ENCODE measurements at places on chromosomes 7 and 10.

DNA sequence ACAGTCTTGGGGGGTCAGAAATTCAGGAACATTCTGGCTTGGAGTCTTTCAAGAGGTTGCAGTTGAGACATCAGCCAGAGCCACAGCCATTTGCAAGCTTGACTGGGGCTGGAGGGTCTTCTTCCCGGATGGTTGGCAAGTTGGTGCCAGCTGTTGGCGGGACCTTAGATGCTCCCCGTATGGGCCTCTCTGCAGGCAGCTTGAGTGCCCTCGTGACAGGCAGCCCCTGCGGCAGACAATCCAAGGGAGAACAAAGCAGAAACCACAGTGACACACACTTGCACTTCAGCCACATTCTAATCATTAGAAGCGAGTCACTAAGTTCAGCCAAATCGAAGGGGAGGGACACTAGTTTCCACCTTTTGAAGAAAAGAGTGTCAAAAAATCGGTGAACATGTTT is 59.4 kb upstream of the MXI1 start:
- no peak for DNase-seq

DNA sequence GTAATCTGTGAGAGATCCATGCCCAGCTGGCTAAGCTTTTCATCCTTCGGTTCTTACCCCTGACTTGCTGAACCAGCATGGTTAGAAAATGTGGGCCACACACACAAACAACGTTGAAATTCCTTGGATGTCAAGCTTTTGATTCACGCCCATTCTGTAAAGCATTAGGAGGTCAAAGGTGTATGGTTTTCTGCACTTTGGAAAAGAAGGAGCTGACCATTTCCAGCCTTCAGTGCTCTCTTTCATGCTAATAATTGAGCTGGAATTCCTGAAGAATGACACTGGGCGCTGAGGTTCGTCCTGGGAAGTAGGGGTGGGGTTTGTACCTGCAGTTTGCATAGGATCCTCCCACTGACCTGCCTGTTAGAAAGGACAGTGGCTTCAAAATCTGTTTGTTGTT is 23.1 kb downstream of the KLF6 start:
- DNase-seq = no peak

DNA sequence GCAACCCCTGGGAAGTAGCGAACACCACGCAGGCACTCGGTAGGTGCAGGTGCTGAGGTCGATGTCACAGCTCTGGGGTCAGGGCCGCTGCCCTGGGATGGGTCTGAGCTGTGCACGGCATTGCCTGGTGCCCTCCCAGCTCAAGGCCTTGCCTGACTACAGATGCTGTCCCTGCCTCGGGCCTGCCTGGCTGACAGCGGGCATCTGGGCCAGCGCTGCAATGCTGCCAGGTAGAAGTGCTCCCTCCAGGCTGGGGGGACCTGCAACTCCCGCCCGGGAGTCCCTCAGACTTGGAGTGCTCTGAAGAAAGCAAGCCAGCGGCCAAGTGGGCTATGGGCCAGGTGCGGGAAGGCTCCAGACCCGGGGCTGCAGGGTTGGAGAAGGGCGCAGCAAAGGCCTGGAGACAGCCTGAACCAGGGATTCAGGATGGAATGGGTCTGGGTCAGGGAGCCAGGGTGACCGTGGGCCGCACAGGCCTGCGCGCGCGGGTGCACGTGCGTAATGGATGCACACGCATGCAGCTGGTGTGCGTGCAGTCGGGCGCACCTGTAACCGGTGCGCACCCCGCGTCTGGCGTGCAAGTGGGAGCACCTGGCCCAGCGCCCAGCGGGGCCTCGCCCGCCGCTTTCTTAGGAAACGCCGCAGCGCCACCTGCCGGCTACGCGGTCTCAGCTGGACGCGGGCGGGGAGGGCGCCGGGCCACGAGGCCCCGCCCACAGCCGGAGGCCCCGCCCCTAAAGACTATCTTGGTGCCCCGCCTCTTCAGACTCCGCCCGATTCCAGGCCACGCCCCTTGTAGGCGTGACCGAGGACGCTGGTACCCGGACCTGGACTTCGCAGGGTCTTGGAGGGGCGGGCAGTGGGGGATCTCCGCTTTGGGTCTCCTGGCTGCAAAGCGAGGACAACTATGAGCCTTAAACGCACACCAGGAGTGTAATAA is 46.7 kb downstream of the MICALL2 start:
- peak; percentile 97 for DNase-seq

- no peak for DNase-seq
Observed at GRCh38 chr10:110547139-110547761, 20.2 kb upstream of the SMC3 start.

- no peak for DNase-seq
Observed at GRCh38 chr10:69728335-69728870, 73.3 kb upstream of the COL13A1 start.

DNA sequence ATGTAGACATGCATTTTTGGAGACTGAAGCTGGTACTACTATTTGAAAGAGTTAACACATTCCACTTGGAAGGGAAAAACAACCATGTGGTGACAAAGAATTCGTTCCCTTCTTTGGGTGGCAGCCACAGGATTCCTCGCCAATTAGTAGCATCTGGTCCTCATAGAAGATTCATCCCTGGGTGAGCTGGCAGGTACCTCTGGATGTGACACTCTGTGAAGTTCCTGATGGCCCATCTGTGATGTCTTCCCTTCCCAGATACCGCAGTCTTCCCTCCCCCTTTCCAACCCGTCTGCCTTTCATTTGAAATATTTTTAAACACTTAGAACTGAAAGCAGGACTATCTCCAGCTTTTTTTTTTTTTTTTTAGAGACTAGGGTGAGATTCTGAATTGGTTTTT is 569.5 kb downstream of the TYW1 start:
- DNase-seq = no peak
